Activated CD4-positive, alpha-beta T cell treated with anti-CD3 and anti-CD28 coated beads, Interleukin-10, Interleukin-2, amounts not matched to agents 100 ng/mL and 50 ng/mL, durations not matched to agents 16 hours and 8 hours (primary cell): ENCODE measurements at places on chromosomes 3 and 15.

GRCh38 chr3:161273589-161274218 lies 52.6 kb downstream of the NMD3 start:
- peak; percentile 24 for DNase-seq

DNA sequence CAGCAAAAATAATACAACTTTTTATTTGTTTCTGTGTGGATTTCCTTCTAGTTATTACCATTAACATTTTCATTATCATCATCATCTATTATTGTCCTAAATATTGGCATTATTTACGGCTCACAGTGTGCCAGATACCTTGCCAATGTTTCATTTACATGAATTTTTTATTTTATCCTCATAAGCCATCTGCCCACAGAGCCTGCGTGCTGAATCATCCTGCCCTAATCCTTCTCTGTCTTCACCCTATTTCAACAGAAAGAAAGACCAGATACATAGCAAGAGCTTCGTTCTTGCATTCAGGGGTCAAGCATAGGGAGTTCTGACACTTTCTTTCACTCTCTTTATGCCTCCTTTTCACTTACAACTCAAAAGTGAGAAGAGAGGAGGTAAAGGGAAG lies 82.0 kb downstream of the KCNMB2 start:
- no peak for DNase-seq

DNA sequence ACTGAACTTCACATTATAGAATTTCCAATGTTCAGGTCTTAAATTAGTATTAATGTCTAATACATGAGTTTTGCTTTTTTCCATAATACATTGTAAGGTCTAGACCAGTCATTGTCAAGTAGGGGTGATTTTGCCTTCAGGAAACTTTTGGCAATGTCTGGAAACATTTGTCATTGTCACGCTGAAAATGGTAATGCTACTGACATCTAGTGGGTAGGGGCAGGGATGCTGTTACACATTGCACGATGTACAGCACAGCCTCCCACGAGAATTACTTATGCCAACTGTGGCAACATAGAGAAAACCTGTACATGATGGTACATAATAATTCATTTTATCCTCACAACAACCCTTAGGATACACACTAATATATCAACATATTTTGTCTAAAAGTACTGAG lies 384.1 kb downstream of the CADM2 start:
- peak; percentile 1 for DNase-seq

DNA sequence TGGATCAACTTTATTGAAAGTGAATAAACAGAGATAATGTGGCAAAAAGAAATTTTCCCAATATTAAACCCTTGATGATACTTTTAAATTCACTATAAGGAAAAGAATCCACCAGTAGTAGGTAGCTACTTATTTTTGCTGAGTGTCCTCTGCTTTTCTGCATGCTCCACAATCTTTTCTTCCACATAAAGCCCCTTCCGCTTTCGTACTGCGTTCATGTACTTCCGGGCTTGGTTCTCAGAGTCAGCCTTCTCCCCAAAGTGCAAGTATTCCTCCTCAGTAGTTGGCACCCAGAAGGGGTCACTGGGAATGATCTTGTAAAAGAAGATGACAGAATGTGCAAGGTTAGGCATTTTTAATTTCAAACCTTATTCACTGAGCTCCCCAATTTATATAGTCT lies 84.4 kb upstream of the MEX3B start:
- DNase-seq = no peak

DNA sequence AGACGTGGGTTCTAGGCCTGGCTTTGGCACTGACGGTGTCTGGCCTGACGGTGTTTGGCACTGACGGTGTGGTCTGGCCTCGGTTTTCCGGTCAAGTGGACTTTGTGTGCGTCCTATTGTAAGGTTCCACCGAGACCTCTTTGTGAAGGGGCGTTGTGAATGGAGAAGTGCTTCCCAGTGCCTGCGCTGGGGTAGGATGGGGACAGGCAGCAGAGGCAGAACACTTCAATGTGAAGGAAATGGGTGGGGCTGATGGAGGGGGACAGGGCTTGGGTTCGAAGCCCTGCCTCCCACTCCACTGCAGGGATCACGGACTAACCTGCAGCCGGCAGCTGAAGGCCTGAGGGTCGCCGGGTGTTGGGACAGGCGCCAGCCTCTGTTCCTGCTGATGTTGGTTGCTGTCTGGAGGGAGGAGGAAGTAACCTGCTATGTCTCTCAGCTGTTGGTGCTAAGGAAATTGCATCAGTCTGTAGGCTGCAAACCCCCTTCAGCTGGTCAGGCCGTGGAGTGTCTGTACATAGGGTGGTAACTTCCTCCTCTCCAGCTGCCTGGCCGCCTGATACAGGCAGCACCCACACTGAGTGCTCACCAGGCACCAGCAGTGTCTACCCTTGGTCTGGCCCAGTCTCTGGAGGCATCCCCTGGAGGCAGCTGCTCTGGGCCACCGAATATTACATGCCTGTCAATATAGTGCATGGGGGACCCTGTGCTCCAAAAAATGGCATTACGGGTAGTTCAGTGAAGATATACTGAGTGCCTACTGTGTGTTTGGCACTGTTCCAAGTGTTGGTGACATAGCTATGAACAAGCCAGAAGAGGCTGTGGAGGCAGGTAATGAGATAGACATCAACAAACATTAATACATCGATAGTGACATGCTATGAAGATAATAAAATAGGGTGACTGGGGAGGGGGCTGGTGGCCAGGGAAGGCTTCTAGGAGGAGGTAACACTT lies 1.1 kb downstream of the TM6SF1 start:
- DNase-seq = peak; percentile 63
